ENCODE measurements at places on chromosomes 1 and 21.

DNA sequence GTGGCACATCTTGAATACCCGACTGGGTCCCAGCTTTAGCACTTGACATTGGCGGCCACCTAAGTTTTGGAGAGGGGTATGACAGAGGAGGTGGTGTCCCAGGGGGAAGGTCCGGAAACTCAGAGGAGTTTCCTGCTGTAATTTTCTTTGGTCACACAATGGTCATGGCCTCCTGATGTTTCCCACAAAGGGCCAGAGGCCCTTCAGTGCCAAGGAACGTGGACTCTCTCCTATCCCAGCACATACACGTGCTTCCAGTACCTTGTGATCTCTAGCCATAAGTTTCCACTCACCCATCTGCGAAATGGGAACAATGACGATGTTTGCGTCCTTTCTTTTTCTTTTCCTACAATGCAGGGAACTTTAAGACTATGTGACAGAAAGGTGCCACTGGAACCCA lies 13.2 kb downstream of the CAPN2 start:
- no peak for DNase-seq

DNA sequence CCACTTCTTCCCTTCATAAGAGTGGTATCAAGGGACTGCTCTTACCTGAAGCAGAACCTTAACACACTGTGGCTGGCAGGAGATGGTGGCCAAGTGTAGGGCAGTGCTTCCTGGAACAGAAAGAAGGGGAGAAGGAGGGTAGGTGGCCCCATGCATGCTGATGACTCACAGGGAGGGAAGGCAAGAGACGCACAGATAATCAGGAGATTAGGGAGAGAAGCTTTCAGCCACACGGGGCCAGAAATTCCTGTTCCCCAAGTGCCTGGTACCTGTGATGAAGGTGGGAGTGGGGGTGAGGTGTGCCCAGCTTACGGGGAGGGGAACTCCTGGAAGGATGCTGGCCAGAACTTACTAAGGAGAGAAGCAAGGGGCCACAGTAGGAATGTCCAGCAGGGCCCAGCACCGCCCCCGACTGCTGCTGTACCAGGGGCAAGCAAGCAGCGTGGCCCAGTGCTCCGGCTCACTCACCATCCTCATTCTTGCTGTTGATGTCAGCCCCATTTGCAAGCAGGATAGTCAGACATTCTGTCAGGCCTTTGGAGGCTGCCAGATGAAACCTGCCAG lies 7.7 kb downstream of the ANKRD35 start:
- no peak for DNase-seq

DNA sequence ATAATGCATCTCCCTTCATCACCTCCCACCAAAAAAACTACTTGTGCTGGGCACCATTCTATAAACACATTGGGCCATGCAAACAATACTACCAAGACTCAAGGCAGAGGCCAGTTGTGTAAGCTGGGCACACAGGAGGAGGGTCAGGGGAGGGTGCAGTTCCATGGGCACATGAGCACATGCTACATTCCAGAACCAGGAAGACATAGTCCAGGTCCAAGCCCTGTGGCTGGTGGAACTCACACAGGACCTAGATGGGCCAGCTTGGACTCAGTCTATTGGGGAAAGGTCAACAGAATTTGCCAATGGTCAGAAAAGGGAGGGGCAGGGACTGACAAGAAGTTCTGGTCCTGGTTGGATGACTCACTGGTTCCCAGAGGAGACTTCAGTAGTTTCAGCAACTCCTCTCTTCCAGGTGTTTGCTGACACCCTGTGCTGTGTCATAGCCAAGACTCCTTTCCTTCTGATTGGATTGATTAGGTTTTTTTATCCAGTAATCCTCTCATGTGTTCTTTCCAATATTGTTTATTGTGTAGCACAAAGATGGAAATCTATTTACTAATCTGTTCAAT lies 249.7 kb downstream of the C1orf94 start:
- DNase-seq, result no peak

- DNase-seq, result no peak
Measured at GRCh38 chr1:169250795-169251194, 116.8 kb downstream of the NME7 start.

- DNase-seq, result no peak
Measured at GRCh38 chr1:147167365-147167764, 4.9 kb downstream of the PRKAB2 start.

DNA sequence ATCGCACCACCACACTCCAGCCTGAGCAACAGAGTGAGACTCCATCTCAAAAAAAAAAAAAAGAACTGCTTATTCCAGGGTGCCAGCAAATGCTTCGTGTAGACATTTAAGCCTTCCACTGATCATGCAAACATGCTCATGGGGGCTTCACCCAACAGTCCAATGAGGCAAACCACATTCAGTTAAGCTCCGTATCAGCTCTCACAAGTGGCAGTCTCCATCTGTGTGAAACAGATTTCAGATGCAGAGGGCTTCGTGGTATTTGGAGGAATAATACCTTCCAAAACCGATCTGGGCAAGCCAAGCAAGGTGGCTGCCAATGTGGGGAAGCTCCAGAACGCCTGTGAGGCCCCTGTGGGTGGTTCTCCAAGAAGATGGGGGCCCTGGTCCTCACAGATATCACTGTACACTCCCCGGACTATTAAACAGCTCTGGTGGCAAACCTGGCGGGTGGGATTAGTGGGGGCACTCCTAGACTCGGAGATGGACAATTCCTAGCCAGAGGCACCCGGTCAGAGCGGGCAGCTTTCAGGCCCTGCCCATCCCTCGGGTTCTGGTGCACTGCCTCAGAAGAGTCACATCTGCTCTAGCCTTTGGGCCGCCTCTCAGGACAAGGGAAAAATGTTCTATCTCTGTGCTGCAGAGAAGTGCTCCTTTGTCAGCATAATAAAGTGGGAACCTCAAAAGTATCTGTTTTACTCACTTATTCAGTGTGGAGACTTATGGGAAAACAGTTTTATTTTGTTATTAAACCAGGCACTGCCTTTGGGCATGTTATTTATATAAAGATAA lies 10.2 kb downstream of the CREG1 start:
- DNase-seq, result no peak

- DNase-seq, result no peak
Measured at GRCh38 chr1:147612366-147612765, 58.0 kb downstream of the ACP6 start.

GRCh38 chr1:210143465-210144062 lies 89.0 kb upstream of the SERTAD4 start:
- DNase-seq, result peak; percentile 1

DNA sequence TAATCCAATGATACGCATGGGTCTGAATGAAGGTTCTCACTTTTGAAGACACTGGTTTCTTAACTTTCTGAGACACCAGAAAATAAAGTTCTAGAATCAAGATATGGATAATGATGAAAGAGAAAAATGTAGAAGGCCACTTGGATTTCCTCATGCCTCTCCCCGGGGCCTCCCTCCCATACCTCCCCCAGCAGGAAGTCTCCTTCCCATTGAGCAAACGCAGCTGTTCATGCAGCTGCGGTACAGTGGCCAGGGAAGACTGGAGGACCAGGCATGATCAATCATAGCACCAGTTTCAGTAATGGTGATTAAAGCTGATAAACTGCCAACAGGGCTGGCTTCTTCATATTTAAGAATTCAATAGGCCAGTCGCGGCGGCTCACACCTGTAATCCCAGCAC lies 10.9 kb upstream of the UBR4 start:
- no peak for DNase-seq

DNA sequence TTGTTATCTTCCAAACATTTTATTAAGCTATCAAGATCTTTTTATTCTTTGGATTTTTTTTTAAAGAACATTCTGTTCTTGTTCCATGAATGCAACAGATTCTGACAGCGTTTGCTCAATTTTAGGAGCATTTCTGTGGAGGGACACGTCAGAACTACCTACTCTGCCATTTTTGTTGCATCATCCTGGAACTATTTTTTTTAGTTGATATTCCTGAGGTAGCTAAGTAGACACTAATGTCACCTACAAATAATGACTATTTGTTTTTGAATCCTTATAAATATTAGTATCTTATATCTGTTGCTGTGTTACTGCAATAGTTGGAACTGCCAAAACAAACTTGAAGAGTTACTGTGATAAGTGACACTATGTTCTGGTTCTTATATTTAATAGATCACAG lies 57.2 kb downstream of the DNAI4 start:
- no peak for DNase-seq

GRCh38 chr1:11428789-11429188 lies 50.2 kb upstream of the DISP3 start:
- DNase-seq, result no peak

DNA sequence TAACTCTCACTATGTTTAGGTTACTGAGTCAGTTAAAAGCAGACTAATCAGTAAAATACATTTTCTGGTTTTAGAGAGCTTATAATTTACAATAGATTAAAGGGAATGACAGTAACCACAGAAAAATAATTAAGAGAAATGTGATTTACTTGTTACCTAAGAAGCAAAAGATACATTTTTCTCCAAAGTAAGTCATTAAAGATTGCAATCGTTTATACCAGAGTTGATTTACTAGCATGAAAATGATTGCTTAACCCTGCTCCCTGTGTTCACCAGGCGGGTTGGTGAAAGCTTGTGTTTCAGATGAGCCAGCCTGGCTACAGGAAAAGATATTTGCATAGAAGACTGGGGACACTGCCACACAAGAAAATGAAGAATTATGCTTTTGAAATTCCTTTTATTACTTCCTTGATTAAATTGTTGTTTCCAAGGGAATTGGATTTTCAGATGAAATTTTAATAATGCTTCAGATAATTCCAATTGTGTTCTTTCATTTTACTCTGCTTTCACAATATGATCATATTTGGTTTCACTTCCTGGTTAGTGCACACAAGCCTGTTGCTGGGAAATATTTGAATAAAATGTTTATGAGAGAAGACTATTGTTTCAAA lies 27.9 kb downstream of the LRRC8B start:
- DNase-seq, result no peak

GRCh38 chr1:97163591-97164275 lies 442.1 kb downstream of the PTBP2 start:
- DNase-seq, result no peak

GRCh38 chr1:106659490-106660244 lies 396.8 kb upstream of the PRMT6 start:
- no peak for DNase-seq

DNA sequence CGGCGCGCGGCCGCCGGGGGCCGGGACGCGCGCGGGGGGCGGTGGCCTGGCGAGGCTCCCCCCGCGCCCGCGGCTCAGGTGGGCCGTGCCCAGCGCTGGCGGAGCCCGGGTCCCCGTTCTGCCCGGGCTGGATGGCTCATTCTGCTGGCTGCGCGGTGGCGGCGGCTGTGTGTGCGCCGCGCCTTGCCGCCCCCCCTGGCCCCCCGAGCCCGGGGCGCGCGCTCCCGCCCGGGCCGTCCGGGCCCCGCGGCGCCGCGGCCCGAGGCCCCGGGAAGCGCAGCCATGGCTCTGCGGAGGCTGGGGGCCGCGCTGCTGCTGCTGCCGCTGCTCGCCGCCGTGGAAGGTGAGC lies at the start of gene EPHB2:
Gene EPHB2, plus strand, starts transcription at position 139 of the 349 bp plus-strand sequence. Its CDS starts 144 bp downstream, at position 283.
- no peak for DNase-seq

GRCh38 chr1:208475449-208475848 lies 231.3 kb upstream of the PLXNA2 start:
- DNase-seq, result no peak

All from stimulated activated CD8-positive, alpha-beta memory T cell treated with anti-CD3 and anti-CD28 coated beads, Interleukin-4, amount 100 ng/mL, for 1 hour (primary cell).